NCI-H2029 treated with DMSO at 0.1 percent for 48 hours (cell line): ENCODE measurements at places on chromosomes 3 and 15.

DNA sequence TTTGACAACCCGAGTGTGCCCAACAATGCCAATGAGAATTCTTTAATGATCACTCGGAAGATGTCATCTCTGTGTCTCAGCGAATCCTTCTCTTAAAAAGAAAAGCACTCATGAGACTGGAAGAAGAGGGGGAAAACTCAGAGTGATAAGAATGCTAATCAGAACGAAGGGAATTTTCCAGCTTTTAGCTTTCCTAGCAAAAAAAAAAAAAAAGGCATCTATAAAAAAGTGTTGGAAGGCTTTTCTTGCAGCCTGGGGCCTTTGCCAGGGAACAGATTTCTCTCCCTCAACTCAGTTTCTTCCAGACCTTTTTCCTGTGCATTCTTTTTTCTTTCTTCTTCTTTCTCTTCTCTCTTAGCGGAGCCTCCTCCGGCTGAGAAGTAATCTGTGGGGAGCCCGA is 80.5 kb upstream of the NEO1 start:
- DNase-seq: no peak

DNA sequence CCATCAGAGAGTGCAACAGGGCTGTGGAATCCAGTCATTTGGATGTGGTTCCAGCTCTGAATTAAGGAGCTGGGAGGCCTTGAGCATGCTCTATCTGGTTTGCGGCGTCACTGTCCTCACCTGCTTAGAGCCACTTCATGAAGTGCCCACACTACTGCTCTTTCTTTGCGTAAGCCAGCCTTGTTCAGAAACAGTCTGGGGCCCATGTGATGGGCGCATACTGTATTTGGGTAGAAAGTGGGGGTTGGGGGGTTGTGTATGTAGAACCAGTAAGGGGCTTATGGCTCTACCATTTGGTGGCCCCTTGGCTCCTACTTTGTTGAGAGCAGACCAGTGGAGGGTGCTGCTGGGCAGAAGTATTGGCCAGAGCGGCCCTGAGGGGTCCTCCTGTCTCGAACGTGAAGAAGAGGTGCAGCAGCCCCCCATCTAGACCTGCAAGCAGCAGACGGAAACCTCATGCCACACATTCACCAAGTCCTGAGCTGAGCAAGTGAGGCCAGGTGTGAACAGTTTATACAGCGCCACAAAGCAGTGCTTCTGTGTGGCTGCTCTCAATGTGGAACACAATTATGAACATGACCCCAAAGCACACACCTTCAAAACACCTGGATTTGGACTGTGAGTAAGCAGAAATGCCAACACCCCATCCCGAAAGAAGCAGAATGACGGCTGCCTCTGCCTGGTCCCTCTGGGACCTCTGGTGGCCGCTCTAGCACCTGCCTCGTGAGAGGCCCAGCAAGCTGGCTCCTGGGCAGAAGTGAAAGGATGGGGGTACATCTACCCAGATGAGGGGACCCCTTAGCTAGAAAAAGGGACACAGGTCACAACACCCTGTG is 26.6 kb downstream of the SRPRB start:
- no peak for DNase-seq

- DNase-seq: no peak
Measured at GRCh38 chr3:98518816-98519215, 3.9 kb downstream of the CLDND1 start.

GRCh38 chr3:44880284-44880683 is 5.9 kb downstream of the TGM4 start:
- DNase-seq: no peak

DNA sequence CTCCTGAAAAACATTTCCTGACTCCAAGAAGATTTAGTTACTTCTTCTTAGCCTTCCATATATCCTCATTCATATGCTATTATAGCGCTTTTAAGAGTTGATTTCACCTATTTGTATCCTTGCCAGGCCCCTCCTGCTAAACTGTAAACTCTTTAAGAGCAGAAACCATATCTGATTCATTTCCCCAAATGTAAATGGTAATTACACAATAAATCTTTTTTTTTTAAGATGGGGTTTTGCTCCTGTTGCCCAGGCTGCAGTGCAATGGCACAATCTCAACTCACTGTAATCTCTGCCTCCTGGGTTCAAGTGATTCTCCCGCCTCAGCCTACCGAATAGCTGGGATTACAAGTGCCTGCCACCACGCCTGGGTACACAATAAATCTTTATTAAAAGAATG is 4.5 kb downstream of the DLEC1 start:
- no peak for DNase-seq
